SW 1271 (cell line): ENCODE measurements at places on chromosomes 2 and 18.

DNA sequence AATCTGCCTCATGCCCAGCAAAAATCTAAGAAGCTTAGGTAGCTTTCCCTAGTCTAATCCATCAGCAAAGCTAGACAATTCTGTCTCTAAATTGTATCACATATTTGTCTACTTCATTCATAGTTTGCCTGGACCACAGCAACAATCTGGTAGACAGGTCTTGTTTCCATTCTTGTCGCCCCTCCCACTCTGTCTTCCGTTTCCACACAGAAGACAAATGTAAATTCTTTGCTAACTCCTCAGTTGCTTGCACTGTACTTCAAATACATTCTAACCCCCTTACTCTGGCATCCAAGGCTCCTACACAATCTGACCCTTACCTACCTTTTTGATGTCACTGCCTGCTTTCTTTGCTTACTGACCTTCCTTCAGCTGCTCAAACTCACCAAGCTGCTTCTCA is 40.1 kb downstream of the THUMPD2 start:
- no peak for DNase-seq

- DNase-seq = peak; percentile 69
Measured at GRCh38 chr2:18630541-18630940, 41.2 kb upstream of the NT5C1B start.

GRCh38 chr2:119429225-119429981 is 2.3 kb upstream of the TMEM37 start:
- no peak for DNase-seq

GRCh38 chr2:171531836-171532450 is 9.7 kb downstream of the CYBRD1 start:
- no peak for DNase-seq

GRCh38 chr18:3603421-3604234 is 153.7 kb downstream of the TGIF1 start:
- peak; percentile 88 for DNase-seq
